Retinal pigment epithelial cell (primary cell): ENCODE measurements at places on chromosomes 6 and 20.
A peak's percentile ranks its signal among the peaks of the same experiment; 100 is the strongest.

DNA sequence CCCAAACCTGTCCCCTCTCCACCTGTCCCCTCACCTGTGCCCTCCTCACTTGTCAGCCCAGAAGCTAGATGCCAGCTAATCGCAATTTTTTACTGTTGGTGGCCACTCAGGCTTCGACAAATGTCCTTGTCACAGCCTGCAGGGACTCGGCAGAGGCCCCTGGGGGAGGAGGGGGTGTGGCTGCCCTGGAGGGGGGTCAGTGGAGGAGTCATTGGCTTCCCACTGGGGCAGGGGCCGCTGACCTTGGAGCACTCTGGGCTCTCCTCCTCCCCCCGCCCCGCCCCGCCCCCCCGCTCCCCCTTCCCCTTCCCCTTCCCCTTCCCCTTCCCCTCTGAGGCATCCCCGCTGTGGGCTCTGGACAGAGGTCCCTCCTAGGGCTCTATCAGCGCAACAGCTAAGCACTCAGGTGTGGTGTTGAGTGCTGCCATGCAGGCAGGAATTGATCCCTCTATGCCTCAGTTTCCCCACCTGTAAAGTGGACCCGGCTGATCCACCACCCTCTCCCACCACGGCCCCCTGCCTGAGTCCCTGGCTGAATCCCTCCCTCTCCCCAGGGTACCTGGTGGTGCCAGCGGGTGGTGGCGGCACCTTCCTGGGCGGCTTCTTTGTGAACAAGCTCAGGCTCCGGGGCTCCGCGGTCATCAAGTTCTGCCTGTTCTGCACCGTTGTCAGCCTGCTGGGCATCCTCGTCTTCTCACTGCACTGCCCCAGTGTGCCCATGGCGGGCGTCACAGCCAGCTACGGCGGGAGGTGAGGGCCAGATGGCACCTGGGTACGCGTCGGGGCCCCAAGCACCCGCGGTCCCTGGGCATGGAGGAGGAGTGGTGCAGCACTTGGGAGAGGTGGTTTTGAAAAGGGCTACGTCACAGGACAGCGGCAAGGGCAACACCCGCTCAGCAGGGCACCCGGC lies 23.8 kb downstream of the SLCO4A1 start:
- no peak for DNase-seq

DNA sequence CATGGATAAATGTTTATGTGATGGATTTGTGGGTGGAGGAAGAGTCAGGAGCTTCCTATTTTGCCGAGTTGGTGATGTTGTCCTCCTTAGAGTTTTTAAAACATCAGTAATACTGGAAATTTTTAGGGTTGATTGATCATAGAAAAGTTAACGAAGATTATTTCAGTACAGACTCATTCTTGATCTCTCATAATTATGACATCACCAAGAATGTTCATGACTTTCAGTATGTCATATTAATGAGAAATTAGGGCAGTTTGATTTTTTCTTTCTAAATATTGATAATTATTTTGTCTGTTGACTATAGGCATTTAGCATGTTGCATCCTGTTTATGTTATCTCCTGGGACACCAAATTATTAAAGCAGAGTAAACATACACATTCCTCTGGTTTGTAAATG lies 512.2 kb downstream of the CD109 start:
- no peak for DNase-seq

GRCh38 chr6:132425176-132425575 lies 23.9 kb upstream of the MOXD1 start:
- DNase-seq: no peak

DNA sequence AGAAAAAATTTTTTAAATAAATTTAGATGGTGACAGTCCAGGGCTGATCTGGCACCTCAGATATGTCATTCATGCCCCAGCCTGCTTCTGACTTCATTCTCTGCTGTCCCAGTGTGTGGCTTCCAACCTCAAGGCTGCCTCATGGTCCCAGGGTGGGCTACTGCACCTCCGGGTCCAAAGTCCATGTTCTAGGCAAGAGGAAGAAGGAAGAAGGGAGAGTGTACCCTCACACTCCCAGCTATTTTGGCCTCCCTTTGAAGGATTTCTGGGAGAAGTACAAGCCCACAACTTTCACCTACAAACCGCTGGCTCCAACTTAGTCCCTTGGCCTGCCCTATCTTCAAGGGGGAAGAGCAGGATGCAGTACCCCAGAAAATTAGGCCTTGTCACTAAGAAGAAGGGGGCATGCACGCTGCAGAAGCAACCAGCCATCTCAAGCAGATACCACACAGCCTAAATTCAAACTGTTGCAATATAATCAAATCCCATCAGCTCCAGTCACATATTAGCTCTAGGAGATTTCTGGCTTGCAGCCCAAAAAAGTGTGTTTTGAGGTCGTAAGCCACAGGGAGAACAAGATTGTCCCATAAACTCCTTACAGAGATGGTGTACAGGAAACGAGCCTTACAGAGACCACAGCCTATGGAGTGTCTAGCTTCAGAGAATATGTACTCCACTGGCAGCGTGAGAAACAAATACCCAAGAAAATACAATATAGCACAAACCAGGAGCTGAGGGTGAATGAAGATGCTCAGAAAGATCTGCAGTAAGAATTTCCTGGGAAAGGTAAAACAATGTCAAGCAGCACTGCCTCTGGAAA lies 906 bp upstream of the BTN3A2 start:
- DNase-seq: no peak

GRCh38 chr20:46638134-46638897 lies 12.9 kb downstream of the SLC13A3 start:
- no peak for DNase-seq

DNA sequence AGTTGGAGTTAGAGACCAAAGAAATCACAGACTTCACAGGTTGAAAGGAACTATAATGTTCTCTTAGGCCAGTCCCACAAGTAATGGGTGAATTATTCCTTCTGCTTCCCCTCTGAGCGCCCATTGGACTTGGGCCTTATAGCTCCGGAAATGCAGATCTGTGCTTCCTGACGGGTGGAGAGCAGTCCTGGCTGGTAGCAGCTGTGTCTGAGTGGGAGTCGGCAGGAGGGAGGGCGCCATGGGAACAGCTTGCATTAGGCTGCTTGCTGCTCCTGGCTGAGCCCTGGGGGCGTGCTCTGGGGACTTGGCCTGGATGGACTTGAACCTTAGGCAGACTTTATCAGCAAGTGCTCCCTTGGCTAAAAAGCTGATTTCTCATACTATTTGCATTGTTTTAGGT lies 18.4 kb upstream of the NUP153 start:
- no peak for DNase-seq

GRCh38 chr20:5797843-5798462 lies 47.8 kb downstream of the SHLD1 start:
- no peak for DNase-seq

DNA sequence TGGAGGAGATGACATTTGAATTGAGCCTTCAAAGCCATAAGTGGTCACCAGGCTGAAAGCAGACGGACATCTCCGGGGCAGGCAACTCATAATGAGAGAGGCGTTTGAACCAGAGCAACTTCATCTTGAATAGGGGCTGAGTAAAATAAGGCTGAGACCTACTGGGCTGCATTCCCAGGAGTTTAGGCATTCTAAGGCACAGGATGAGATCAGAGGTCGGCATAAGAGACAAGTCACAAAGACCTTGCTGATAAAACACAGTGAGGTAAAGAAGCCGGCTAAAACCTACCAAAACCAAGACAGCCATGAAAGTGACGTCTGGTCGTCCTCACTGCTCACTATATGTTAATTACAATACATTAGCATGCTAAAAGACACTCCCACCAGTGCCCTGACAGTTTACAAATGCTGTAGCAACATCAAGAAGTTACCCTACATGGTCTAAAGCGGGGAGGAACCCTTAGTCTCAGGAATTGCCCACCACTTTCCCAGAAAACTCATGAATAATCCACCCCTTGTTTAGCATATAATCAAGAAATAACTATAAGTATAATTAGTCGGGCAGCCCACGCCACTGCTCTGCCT lies 194.7 kb upstream of the SOX4 start:
- no peak for DNase-seq

DNA sequence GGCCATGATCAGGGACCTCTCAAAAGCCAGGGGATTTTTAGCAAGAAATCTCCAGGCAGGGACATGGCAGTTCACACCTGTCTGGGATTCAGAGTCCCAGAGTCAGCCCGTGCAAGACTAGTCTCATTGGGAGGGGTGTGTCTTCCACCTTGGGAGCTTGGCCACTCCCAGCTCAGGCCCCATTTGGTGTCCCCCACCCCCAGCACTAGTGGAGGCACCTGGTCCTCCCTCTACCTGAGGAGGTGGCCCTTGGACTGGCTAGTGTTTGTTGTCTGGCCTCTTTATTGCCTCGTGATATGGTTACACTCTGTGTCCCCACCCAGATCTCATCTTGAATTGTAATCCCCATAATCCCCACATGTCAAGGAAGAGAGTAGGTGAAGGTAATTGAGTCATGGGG lies 140.8 kb upstream of the PHACTR3 start:
- no peak for DNase-seq

GRCh38 chr6:33543116-33543515 lies 37.0 kb downstream of the BAK1 start:
- DNase-seq: no peak

DNA sequence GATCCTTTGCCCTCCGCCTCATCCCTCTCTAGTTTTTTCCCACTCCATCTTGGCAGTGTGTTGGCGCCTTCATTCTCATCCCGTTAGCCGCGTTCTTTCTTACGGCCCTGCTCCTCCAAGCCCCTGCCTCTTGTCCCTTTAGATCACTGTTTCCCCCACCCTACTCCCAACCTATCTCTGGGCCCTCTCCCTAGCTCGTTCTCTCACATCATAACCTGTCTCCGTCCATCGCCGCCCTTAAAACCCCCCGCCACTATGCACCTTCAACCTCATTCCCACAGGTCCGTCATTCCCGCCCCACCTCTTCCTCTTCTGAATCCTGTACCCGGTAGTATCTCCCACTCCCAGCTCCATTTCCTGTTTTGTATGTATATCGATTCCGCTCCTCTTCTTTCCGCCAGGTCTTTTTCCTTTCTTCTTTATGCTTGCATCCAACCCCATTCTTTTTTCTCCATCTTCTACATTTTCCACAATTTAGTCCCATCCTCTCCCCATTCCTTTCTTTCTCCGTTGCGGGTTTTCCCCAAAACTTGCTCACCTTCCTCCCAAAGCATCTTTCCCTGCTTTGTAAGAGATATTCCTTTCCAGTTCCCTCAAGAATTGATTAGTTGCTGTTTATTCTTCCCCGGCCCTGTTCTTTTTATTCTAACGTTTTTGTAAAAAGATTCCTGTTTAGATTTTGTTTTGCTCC lies 671 bp downstream of the EFHC1 start:
- no peak for DNase-seq

DNA sequence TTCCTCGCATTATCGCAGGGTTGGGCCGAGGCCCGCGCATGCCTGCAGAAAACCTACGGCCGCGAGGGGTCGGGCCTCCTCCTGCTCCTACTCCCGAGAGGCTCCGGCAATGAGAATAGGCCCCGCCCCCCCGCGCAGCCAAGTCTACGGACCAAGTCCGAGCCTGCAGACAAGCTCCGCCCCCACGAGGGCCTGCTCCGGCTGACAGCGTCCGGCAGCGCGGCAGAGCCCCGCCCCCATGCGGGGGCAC lies 3.1 kb upstream of the GPSM3 start:
- peak; percentile 98 for DNase-seq

DNA sequence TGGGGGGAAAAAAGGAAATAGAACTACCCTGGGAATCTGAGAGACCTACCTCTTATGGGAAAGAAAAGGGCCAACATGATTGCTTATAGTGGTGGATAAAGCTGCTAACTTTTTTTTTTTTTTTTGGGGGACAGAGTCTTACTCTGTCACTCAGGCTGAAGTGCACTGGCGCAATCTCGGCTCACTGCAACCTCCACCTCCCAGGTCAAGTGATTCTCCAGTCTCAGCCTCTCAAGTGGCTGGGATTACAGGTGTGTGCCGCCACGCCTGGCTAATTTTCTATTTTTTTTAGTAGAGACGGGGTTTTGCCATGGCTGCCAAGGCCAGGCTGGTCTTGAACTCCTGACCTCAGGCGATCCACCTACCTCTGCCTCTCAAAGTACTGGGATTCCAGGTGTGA lies 39.5 kb upstream of the TBC1D22B start:
- no peak for DNase-seq

DNA sequence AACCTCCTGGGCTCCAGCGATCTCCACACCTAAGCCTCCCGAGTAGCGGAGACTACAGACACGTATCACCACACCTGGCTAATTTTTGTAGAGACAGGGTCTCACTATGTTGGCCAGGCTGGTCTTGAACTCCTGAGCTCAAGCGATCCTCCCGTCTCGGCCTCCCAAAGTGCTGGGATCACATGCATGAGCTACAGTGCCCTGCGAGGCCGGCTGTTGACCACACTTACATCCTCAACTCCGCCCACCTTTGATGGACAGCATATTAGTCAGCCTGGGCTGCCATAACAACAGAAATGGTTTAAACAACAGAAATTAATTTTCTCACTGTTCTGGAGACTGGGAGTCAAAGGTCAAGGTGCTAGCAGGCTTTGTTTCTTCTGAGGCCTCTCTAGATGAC lies 107.7 kb downstream of the JPH2 start:
- DNase-seq: no peak

DNA sequence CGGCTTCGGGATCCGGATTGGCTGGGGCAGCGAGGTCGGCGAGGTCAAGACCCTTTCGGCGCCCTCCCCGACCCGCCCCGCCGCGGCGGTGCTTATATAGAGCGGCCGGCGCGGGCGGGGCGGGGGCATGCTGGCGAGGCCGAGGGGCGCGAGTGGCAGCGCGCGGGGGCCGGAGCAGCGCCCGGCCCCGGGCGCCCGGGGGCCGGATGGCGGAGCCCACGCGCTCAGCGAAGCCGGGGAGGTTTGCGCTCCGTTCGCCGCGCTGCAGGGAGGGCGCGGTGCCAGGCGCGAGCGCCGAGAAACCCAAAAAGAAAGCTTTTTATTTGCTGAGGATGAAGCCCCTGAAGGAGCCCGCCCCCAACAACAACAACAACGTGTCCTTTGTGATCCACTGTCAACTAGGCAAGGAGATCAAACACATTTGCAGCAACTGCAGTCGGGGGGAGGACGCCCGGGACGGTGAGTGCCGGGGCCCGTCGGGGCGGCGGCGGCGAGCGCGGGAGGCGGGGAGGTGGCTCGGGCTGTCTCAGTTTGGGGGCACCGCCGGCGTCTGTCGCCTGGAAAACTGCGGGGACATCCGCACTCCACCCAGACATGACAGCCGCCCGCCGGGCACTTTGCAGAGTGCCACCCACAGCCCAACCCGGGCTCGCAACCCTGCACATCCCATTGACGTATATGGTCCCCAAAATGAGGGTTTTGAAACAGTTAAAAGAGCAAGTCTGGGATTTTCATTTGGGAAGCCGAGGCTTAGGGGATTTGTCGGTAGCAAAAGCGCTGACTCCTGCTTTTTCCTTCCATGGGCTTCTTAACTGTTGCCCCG lies 297.3 kb downstream of the PHACTR1 start:
- no peak for DNase-seq

GRCh38 chr6:87914637-87915395 lies 132.8 kb upstream of the SPACA1 start:
- no peak for DNase-seq

DNA sequence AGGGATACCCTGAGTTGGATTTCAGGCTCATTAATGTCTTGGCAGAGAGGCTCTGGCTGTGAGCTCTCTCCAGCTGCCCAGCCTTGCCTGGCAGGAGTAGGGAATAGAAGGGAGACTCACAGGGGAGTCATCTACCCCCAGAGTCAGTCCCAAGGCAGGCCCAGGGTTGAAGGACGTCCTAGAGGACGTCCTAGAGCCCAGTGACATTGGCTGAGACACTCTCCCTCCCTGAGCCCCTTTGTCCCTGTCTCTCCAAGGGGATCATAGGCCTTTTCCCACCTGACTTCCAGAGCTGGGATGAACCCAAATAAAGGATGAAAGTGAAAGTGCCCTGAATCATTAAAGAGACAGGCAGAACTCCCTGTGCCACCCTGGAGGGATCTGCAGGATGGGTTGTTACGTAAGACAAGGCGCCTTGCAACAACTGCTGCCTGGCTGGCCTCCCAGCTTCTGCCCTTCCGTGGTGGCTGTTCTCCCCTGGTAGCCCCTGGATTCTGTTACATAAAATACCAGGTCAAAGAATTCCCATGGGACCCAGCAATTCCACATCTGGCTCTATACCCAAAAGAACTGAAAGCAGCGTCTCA lies 53.6 kb upstream of the SIRPA start:
- DNase-seq: no peak
